ENCODE measurements at places on chromosomes 2 and 18. TPM values are rescaled to one million over a fixed set of nuclear protein-coding genes. Genes with fewer than 3 reads are reported as not detected.

GPR35 gene
- 180 TPM for total RNA-seq

SPATA3 gene
- not detected for total RNA-seq

CCDC74B gene
- 0.33 TPM for total RNA-seq

EPG5 gene
- total RNA-seq = 4.5 TPM

PLEK gene
- not detected for total RNA-seq

MRO gene
- total RNA-seq = not detected

NEU2 gene
- total RNA-seq = not detected

PLGLB2 gene
- not detected for total RNA-seq

CXCR1 gene
- total RNA-seq = not detected

WDSUB1 gene
- 5.1 TPM for total RNA-seq

ATAD2B gene
- 6.6 TPM for total RNA-seq

PROC gene
- total RNA-seq = 1.3 TPM

APLF gene
- 0.05 TPM for total RNA-seq

CFAP65 gene
- total RNA-seq = not detected

Measured in HT-29 (cell line).